ENCODE measurements at places on chromosomes 4 and X.

DNA sequence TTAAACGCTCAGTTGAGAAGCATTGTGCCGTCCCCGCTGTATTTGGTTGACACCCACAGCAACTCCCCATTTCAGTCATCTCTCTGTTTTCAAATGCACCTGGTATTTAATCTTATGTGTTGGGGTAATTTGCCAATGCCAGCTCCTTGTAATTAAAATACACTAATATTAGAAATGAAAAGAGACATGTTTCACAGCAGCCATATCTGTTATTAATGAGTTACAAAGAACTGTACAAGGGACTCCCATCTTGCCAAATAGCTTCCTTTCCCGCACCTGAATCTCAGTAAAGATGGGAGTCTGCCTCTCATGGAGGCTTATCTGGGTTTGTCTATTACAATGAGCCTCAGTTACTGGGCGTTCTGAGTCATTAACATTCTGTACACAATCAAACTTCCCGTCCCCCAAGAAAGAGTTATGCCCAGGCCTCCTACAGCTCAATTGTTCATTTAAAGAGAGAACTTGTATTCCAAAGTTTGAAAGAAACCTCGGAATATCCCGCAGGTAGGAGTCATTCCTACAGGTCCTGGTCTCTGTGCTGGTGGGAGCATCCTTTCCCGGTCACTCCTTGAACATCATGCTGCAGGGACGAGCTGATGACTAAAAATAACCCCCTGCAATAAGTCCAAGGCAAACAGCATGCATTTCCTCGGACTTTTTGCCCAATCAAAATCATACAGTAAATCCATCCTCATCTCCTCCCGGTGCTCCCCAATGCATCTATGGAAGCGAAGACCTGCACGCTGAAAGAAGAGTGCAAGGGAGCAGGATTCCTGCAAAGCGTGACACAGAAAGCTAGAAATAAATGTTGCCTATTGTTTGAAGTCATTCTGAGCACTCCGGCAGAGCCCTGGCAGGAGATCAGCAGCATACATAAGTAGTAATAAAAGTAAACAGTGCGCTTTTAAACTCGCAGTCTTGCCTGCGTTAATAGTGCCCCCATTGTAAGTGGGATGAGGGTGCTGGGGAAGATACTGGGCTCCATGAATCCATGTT, 926 bp downstream of the NDP start:
- DNase-seq, result no peak

DNA sequence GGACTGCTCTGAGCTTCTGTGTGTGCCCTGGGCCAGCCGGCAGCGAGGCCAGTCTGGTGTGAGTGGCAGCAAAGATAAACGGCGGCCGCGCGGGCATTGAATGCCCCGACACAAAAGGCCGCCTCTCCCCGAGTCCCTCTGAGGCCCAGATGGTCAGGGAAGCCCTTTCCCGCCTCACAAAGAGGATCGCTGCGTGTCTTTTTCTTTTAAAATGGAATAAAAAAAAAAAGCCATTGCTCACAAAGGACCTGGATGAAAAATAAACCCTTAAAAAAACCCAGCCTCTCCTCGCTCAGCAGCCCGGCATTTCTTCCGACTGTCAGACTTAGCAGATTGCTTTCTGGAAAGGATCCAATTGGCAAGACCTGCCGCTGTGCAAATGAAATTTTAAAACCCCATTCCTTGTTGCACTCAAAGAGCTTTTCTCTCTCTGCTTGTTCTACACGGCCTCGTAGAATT, 578.7 kb downstream of the BCOR start:
- DNase-seq, result no peak

DNA sequence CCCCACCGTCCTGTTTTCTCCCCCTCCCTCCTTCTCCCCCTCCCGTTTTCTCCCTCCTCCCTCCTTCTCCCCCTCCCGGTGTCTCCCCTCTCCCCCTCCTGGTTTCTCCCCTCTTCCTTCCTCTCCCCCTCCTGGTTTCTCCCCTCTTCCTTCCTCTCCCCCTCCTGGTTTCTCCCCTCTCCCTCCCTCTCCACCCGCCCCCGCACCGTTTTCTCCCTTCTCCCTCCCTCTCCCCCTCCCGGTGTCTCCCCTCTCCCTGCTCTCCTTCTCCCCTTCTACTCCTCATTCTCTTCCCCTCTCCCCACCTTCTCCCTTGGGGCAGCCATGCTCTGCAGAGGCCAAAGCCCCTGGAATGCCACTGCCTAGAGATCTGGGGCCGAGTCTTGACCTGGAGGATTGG, 12.2 kb downstream of the SH3TC1 start:
- DNase-seq, result no peak

DNA sequence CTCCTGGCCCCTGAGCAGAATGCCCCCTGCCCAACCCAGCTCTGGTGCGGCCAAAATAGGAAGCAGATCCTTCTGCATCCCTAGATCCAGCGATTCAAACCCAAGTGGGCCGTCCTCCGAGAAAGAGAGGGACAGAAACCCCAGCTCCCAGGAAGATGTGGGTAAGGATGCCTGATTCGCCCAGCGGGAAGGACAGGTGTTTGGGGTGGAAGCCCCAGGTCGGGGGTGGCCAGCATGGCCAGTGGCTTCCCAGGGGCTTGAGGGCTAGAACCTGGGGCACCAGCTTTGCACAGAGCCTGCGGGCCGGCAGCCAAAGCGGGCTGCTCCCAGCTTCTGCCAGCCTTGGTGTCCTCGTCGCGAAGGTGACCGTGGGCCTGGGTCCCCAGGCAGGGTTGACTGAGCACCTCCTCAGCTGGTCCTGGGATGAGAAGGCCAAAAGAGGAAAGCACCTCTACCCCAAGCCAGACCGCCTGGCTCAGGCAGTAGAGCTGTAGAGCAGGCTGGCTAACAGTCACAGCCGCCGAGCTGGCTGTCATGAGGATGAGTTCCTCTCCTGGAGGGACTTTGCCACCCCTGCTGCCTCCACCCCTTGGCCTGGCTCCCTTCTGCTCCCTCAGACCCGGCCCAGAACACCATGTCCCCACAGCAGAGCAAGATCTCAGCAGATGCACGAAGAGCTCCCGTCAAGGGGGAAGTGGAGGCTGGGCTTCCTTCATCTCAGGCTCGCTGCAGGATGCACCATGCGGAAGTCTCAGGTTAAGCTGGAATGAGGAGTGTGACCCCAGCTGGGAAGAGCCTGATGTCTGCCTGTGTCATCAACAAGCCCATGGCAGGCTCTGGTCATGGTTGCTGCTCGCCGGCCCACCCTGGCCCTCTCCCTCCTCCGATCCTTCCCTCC, 59.9 kb downstream of the CPZ start:
- no peak for DNase-seq

DNA sequence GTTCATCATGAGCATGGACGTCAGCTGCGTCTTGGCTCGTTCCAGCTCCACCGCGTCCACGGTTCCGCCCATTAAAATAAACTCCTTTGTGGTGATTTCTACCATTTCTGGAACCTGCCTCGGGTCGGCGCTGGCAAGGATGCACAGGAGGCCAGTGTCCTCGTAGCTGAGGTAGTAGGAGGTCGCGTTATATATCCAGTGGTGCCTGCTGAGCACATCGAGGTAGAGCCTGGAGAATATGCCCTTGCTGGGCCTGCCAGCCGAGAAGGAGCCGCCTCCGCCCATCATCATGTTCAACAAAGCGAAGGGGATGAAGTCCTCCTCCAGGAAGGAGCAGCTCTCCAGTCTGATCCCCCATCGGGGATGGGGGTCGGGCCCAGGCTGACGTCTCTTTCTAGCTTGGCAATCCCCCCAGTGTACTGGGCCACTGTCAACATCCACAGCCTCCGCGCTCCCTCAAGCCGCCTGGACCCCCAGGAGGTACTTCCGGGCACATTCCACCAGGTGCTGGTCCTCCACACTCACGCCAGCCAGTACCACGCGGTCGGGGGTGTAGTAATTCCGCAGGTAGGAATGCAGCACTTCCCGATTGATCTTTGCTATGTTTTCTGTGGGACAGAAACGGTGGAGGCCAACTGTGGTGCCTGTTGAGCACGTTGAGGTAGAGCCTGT, 120.9 kb upstream of the GRID2 start:
- DNase-seq, result no peak

GRCh38 chr4:112128452-112128851, 16.8 kb upstream of the FAM241A start:
- DNase-seq, result no peak

- DNase-seq, result no peak
Measured at GRCh38 chr4:142559986-142560385, 286.1 kb downstream of the INPP4B start.

DNA sequence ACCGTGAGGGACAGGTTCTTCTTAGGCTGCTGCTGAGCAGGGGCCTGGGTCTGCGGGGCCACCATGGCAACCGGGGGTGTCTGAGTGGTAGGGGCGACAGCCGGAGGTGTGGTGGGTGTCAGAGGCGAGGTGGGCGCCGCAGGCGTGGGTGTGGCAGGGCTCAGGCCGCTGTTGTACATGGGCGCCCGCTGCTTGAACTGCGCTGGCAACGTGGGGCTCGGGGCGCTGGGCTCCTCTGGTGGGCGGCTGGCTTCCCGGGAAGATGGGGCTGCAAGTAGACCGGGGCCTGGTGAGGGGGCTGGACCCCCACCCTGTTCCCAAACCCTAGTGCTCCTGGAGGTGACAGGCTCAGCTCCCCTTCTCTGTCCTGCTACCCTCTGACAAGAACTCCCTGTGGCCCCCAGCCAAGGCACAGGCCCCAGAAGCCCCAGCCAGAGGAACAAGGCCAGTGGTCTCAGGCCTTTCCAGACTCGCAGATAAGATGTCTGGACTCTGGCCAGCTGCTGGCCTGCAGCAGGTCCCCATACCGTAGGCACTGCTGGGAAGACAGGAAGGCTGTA, 24.8 kb downstream of the NELFA start:
- DNase-seq, result no peak

GRCh38 chrX:119636419-119636818, 30.2 kb upstream of the NKRF start:
- DNase-seq, result no peak

- no peak for DNase-seq
Measured at GRCh38 chrX:150990910-150991309, 7.8 kb downstream of the HMGB3 start.

DNA sequence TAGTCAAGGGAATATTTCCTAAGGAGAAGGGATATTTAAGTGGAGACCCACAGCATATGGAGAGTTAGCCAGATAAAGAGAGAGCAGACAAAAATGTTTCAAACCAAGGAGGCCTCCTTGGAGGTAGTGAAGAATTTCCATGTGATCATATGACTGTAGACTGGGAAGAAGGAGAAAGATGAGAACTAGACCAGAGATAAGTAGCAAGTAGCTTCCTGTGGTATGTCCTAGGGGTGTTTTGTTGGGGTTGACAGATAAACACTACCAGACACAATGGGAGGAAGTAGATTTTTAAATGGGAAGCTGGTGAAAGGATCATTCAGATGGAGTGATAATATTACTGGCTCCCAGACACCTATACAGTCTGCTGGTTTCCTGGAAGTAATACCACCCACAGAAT, 13.6 kb downstream of the SYAP1 start:
- no peak for DNase-seq
